AG10803 (cell line): ENCODE measurements at places on chromosomes 4 and X.

DNA sequence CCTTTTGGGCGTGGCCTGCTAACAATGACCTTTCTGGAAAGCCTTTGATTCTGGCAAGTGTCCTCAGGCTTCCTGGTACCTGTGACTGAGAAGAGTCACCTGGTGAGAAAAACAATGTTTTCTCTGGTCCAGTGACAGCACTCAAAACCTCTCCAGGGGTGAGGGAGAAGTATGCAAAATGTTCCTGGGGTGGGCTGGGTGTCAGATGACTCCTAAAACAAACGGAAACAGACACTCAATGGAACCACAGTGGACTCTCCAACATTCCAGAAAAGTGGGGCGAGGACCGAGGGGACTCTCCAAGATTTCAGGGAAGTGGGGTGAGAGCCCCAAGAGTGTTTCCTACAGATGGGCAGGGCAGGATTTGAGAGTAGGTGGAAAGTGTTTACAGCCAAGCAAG is 69.5 kb downstream of the ANAPC4 start:
- no peak for DNase-seq

DNA sequence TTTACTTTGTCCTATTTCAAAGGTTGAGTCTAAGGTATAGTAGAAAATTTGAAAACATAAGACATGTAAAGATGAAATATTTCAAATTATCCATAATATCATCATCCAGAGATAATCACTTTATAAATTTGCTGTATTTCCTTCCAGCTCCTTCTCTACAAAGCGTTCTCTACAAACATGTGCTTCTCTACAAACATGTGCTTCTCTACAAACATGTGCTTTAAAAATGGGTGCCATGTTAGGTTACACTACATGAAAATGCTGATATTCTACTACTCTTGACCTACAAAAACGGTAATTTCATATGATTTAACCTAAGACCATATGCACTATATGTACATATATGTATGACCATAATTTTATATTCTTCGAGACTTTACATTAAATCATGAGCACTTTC is 92.0 kb downstream of the FBXW7 start:
- DNase-seq, result no peak

- DNase-seq, result peak; percentile 28
Measured at GRCh38 chr4:102713096-102713495, 47.7 kb downstream of the MANBA start.

DNA sequence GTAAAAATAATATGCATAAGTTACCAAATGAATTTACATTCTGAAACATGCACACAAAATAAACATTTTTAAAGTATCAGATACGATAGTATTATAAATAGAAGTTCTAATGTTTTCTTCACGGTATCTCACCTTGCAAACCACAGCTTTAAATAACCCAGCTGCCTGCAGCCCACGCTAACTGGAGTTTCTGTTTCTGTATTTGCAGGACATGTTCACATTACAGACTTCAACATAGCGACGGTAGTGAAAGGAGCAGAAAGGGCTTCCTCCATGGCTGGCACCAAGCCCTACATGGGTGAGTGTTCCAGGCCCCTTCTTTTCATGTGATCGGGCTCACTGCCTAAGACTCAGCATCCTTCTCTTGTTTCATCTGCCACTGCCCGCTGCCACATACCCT is 291.7 kb downstream of the EVC2 start:
- DNase-seq, result no peak

DNA sequence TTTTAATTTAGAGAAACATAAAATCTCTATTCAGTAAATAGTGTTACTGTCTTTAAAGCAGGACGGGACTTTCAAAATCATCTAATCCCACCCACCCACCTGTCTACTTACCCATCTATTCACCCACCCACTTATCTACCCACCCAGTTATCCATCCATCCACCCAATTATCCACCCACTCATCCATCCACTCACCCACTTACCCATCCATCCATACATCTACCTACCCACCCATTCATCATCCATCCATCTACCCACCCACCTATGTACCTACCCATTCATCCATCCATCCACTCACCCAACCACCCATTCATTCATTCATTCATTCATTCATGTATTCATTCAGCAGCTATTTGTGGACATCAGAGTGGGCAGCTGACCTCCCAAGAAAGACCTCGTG is 30.6 kb downstream of the MAN2B2 start:
- no peak for DNase-seq

DNA sequence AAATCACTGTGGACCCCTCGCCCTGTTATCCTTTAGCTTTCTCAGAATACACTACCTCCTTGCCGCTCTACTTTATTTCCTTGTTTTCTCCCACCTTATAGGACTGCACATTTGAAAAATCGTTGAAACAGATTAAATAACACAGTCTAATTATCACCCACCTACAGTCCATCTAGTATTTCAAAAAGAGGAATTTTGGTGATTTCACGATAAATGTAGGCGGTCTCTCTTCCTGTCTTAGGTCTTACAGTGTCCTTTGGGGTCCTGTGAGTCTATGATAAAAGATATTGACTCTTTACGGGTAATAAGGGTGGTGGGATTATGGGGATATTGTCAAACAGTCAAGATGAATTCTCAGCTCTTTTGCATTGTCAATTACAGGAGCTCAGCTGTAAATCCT is 2.4 kb upstream of the TBL1X start:
- DNase-seq, result no peak

GRCh38 chr4:18815779-18816173 is 794.2 kb upstream of the LCORL start:
- no peak for DNase-seq
